ENCODE measurements at places on chromosomes 1 and 21.

GRCh38 chr1:159120317-159120716 is 43.8 kb upstream of the AIM2 start:
- no peak overlapping the region for H3K27ac ChIP-seq
- DNase-seq, result no peak
- no peaks in the 10 kb centered on the region for H3K36me3 ChIP-seq
- peaks cover 2% of the 10 kb centered on the region for H3K27me3 ChIP-seq
- no peaks in the 10 kb centered on the region for H3K4me1 ChIP-seq
- H3K4me3 ChIP-seq, result no peak overlapping the region

GRCh38 chr1:42904434-42904833 is 54.2 kb downstream of the SLC2A1 start:
- peaks cover under 1% of the 10 kb centered on the region for H3K27me3 ChIP-seq
- no peaks in the 10 kb centered on the region for H3K36me3 ChIP-seq

- H3K4me3 ChIP-seq, result no peak overlapping the region
- H3K27me3 ChIP-seq, result no peaks in the 10 kb centered on the region
- DNase-seq, result no peak
- no peaks in the 10 kb centered on the region for H3K36me3 ChIP-seq
Measured at GRCh38 chr21:35606146-35606545, 454.2 kb downstream of the SETD4 start.

DNA sequence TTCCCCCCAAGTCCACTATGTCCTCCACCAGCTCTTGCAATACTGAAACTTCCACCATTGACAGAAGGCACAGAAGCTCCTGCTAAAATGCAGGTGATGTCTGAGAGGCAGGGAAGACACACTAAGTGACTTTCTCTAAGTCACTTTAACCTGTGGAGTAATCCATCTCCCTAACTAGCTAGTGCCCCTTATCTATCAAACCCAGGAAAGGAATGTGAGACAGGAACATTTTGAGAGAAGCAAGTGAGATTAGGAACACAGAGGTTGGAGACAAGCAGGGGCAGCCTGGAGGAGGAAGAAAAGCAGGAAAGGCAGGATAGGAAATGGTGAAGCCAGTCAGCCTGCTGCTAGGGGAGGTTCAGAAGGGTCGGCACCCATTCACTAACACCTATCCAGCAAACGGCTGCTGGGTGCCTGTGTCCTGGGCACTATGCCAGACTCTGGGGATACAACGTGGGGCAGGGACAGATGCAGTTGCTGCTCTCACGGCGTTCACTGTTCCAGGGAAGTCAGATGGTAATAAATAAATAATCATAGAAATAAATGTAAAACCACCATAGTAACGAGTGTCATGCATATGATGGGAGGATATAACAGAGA is 7.0 kb downstream of the GPA33 start:
- peaks cover 5% of the 10 kb centered on the region for H3K36me3 ChIP-seq
- H3K4me1 ChIP-seq, result peaks cover 4% of the 10 kb centered on the region
- H3K27me3 ChIP-seq, result peaks cover 14% of the 10 kb centered on the region

DNA sequence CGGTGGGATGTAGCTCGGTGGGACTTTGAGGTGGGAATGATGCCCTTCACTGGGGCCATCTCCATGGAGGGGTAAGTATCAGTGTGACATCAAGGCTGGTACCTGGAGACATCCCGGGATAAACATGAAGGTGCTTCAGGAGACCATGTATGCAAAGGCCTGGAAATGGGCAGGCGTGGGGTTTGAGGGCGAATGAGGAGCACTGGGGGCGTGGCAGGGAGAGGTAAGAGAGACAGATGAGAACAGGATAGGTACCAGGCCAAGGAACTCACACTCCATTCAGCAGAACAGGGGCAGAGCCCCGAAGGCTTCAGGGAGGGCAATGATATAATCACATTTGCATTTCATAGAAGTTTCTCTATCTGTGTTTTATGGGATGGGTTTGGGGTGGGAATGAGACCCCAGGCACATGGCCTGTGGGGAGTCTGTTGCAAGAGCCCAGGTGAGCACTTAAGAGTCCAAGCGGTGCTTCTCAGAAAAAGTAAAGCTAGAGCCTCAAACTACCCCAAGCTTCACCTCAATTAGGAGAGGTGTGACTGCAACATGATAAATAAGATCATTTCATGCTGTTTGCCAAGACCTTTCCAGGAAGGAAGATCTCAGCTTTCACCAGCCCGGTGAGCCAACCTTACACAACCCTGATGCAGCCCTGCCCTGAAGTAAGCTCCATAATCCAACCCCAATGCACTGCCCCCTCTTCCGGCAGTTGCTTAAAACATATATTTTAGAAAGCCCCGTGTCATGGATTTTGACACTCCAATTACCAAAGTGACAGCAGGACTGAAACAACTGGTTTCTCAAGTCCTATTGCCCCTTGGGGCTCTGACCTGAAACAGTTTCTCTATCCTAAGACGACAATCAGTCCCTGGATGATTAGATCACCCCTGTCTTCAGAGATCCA is 7.4 kb downstream of the S100A9 start:
- DNase-seq, result no peak
- no peaks in the 10 kb centered on the region for H3K36me3 ChIP-seq
- no peak overlapping the region for H3K4me3 ChIP-seq
- H3K27me3 ChIP-seq, result peaks cover 10% of the 10 kb centered on the region
- H3K4me1 ChIP-seq, result no peaks in the 10 kb centered on the region

DNA sequence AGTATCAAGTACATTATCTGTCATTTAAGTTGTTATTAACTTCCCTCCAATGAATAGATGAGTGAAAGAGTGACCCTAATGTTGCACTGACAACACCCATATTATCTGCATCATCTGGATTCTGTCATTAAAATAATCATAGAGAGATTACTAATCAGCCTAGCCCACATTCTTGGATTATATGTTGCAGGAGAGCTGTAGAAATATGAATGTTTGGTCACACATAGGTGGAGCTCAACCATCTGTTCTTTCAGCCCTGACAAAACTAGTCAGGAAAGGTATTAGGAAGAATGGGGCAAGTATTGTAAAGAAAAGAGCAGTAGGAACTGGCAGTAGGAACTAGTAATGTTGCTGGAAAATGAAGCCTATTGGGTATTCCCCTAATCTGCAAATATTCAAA is 15.4 kb downstream of the FLG2 start:
- no peak overlapping the region for H3K27ac ChIP-seq
- H3K36me3 ChIP-seq, result no peaks in the 10 kb centered on the region
- no peak overlapping the region for H3K4me3 ChIP-seq
- no peak for DNase-seq
- H3K27me3 ChIP-seq, result peaks cover 28% of the 10 kb centered on the region

DNA sequence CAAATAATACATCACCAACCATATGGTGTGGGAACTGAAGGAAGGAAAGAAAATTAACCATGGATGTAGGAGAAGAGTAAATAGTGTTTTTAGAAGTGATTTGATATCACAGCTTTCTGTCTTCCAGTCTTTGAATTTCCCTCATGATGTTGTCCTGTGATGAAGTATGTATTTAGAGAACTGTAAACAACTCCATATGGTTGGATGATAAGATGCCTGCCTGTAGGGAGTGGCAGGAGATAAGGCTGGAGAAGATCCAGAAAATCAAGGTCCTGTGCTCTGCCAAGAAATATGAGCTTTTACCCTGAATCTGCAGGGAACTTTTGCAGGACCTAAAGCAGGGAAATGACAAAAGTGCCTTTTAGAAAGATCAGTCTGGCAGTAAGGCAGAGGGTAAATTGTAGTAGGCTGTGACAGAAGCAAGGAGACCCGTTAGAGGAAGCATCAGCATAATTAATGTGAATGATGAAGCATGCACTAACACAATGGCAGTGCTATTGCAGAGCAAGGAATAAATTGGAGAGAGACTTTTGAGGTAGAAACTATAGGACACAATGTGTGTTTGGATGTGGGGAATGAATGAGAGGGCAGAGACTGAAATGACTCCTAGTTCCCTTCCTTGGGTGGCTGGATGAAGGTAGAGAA is 21.9 kb downstream of the CEPT1 start:
- H3K27me3 ChIP-seq, result no peaks in the 10 kb centered on the region
- no peak for DNase-seq
- H3K36me3 ChIP-seq, result peaks cover 13% of the 10 kb centered on the region
- H3K4me3 ChIP-seq, result no peak overlapping the region
- peak overlapping the region; percentile 6 for H3K27ac ChIP-seq
- H3K4me1 ChIP-seq, result peaks cover 12% of the 10 kb centered on the region

DNA sequence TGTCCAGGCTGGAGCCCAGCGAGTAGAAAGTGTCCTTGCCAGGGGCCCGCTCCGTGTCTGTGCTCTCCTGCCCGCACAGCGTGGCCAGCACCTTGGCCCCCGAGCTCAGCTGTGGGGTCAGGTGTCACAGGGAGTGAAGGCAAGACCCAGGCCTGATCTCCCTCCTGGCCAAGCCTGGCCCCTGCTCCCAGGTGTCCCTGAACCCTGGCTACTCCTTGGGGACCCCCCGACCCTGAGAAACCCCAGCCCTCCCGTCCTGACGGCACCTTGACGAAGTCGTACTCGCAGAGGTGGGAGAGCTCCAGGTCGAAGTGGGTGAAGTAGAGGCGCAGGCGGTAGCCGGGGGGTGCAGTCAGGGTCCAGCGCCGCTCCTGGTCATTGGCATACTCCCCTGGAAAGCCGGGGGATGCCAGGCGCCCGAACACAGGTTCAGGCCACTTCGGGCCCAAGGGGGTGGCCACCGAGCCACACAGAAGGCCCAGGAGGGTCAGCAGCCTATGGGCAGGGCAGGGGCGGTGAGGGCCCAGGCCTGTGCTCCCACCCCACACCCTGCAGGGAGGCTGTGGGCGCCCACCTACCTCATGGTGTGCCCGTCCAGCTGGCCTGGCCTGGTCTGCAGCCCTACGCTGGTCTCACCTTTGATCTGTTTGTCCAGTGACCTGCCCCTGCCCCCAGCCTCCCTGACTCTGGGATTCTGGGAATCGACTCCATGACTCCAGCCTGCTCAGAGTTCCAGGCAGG is at the start of gene MASP2:
Gene MASP2 (minus strand): TSS at position 615 of the 741 bp plus-strand sequence. CDS start 32 bp downstream, at position 583.
- no peak within 1 kb of the TSS for H3K4me3 ChIP-seq
- H3K27ac ChIP-seq, result no peak within 1 kb of the TSS
- no peaks in the 10 kb centered on the region for H3K27me3 ChIP-seq
- no peaks in the 10 kb centered on the region for H3K4me1 ChIP-seq
- no peak for DNase-seq

DNA sequence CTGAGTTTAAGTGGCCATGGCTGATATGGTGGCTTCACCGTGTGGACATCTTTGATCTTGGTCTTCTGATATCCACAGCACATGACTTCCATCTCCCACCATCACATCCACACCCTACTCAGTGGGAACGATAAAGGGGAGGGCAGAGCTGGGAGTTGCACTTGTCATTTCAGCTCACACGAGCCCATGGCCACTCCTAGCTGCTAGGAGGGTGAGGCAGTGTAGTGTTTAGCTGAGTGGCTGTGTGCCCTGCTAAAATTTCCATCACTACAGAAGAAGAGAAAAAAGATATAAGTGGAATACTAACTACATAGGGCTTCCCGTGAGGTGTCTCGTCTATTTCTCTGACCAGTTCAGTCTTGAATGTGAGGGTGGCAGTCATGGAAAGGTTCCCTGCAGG is 123.3 kb upstream of the EDN2 start:
- no peak for DNase-seq
- H3K27me3 ChIP-seq, result no peaks in the 10 kb centered on the region
- H3K4me3 ChIP-seq, result no peak overlapping the region
- no peaks in the 10 kb centered on the region for H3K36me3 ChIP-seq
- H3K27ac ChIP-seq, result peak overlapping the region; percentile 43

GRCh38 chr1:6180707-6181311 is 688 bp upstream of the CHD5 start:
- H3K36me3 ChIP-seq, result no peaks in the 10 kb centered on the region
- H3K27me3 ChIP-seq, result peaks cover 11% of the 10 kb centered on the region

DNA sequence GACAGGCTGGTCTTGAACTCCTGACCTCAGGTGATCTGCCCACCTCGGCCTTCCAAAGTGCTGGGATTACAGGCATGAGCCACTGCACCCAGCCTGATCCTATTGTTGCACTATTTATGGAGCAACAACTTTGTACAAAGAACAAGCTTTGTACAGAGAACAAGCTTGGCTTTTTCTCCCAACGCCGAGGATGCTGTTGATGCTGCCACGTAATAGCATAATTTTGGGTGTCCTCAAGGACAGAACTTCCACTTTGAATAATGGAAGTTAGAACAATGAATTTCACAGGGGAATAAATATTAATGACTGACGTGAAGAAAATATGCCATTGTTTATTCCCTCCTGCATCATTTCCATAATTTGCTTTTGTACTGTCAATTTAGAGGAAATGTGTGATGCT is 12.8 kb upstream of the RBP7 start:
- H3K36me3 ChIP-seq, result no peaks in the 10 kb centered on the region
- no peak overlapping the region for H3K4me3 ChIP-seq
- no peak overlapping the region for H3K27ac ChIP-seq
- H3K27me3 ChIP-seq, result no peaks in the 10 kb centered on the region
- H3K4me1 ChIP-seq, result no peaks in the 10 kb centered on the region
- DNase-seq, result no peak

GRCh38 chr1:236214761-236215160 is 67.0 kb downstream of the ERO1B start:
- peaks cover 1% of the 10 kb centered on the region for H3K4me1 ChIP-seq
- no peak overlapping the region for H3K27ac ChIP-seq
- H3K36me3 ChIP-seq, result peaks cover 61% of the 10 kb centered on the region
- no peaks in the 10 kb centered on the region for H3K27me3 ChIP-seq
- DNase-seq, result no peak
